Erythroblast (primary cell): ENCODE measurements at places on chromosomes 3 and 15.

- no peak for DNase-seq
These were observed 342.9 kb downstream of the CNTN3 start for GRCh38 chr3:74271541-74271940.

- DNase-seq, result no peak
These were observed 193.7 kb downstream of the OTOL1 start for GRCh38 chr3:161690299-161690620.

DNA sequence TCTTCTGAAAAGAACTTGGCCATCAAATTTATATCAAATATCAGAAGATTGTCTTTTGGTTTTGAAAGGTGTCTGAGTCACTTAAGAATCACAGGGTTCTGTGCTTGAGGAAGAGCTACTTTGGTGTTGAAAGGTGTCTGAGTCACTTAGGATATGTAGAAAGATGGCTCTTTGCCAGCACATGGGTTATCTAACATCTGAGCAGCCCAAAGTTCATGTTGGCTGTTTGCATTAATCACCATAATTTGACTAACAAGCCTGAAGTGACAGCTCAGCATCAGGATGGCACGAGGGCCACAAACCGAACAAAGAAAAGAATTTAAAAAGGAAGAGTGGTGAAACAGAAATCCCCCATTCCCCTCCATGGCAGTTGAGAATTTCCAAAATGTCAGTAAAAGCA is 190.5 kb upstream of the CMC1 start:
- DNase-seq, result peak; percentile 18

DNA sequence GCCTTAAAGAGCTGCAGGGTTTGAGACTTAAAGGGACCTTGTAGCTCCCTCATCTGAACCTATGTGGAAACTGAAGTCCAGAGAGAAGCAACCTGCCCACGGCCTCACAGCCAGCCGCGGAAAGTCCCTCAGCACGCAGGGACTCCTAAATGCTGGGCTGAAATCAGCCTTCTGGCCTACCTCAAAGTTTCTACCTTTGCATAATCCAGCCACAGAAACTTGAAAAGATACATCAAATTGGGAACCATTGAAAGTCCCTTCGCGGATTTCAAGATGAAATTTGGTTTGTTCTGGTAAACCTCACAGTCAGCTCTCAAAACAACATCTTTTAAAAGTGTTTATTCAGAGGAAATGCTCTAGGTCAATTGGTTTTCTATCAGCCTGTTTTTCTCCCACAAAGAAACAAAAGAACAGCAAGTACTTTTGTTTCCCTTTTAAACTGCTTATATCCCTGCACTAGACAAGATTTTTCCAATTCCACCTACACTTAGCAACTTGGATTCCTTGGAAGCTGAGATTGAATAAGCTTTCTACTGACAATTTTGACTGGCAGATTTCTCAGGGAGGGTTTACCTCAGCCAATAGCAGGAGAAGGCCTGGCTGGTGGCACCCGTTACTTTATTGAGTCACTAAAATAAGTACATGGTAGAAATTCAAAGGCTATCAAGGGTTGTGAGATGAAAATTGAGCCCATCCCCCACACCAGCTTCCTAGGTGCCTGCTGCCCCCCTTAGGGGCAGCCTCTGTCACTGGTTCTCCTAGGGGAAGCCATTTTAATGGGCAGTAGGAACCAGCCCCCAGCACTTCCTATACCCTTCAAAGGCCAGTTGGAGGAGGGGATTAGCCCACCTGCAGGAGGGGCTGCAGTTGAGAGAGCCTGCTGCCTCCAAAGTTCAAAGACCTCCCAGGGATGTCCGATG is 171.2 kb downstream of the ADAMTS17 start:
- DNase-seq, result no peak

- no peak for DNase-seq
These were observed 93.3 kb upstream of the SLC7A14 start for GRCh38 chr3:170679190-170679589.

- no peak for DNase-seq
These were observed 61.7 kb downstream of the TMEM212 start for GRCh38 chr3:171904829-171905228.

GRCh38 chr3:119326976-119327375 is 32.8 kb downstream of the ARHGAP31 start:
- no peak for DNase-seq

DNA sequence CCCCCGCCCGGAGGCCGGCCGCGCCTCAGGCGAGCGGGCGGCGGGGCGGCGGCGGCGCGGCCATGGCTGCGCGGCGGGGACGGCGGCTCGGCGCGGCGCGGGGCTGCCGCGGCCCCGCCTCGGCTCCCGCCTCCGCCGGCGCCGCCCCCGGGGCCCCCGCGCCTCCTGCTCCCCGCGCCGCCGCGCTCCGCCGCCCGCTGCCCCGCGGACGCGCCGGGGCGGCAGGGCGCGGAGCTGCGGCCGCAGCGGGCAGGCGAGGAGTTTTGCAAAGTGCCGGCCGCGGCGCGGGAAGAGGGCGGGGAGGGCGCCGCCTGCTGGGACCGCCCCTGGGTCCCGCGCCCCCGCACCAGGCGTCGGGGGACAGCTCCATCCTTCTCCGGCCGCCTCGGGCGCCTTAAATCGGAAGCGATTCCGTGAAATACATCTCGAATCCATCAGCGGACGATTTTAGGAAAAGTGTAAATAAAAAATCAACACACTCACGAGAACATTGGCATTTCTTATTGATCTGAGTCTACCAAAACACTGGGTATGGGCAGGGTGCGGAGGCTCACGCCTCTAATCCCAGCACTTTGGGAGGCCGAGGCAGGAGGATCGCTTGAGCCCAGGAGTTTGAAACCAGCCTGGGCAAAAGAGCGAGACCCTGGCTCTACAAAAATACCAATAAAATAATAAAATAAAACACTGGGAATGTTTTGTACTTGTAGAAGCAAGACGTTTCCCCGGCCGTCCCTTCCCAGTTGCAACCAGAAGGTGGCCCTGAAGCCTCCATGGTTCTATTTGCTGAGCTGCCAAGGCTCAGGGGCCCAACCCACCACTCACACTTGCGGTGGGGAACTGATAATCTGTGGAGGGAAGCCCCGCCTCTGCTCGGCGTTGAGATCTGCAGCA is 136.9 kb downstream of the NUP210 start:
- peak; percentile 46 for DNase-seq
